B cell (primary cell): ENCODE measurements at places on chromosomes 16 and 17. TPM values are rescaled to one million over a fixed set of nuclear protein-coding genes. Genes with fewer than 3 reads are reported as not detected.

GRCh38 chr16:67966549-67967182 lies 1.8 kb downstream of the SLC12A4 start:
- no peak for DNase-seq

- no peak for DNase-seq
Observed at GRCh38 chr16:50479771-50480170, 68.4 kb upstream of the NKD1 start.

GRCh38 chr16:79876332-79876730 lies 275.8 kb upstream of the MAF start:
- DNase-seq: no peak

GRCh38 chr16:70454222-70455034 lies at the start of gene FCSK:
FCSK (plus strand) TSS chr16:70454595; CDS start chr16:70463191, 8,596 bp downstream.
- DNase-seq: peak; percentile 91

GRCh38 chr16:2953706-2954627 lies 10.1 kb upstream of the KREMEN2 start:
- peak; percentile 49 for DNase-seq

GRCh38 chr17:82979718-82980117 lies 99.7 kb upstream of the METRNL start:
- no peak for DNase-seq

DNA sequence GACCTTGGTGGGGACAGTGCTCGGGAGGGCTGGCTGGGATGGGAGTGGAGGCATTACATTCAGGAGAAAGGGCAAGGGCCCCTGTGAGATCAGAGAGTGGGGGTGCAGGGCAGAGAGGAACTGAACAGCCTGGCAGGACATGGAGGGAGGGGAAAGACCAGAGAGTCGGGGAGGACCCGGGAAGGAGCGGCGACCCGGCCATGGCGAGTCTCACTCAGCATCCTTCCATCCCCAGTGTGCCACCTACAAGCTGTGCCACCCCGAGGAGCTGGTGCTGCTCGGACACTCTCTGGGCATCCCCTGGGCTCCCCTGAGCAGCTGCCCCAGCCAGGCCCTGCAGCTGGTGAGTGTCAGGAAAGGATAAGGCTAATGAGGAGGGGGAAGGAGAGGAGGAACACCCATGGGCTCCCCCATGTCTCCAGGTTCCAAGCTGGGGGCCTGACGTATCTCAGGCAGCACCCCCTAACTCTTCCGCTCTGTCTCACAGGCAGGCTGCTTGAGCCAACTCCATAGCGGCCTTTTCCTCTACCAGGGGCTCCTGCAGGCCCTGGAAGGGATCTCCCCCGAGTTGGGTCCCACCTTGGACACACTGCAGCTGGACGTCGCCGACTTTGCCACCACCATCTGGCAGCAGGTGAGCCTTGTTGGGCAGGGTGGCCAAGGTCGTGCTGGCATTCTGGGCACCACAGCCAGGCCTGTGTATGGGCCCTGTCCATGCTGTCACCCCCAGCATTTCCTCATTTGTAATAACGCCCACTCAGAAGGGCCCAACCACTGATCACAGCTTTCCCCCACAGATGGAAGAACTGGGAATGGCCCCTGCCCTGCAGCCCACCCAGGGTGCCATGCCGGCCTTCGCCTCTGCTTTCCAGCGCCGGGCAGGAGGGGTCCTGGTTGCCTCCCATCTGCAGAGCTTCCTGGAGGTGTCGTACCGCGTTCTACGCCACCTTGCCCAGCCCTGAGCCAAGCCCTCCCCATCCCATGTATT lies 1.1 kb downstream of the CSF3 start:
- DNase-seq: no peak

DNA sequence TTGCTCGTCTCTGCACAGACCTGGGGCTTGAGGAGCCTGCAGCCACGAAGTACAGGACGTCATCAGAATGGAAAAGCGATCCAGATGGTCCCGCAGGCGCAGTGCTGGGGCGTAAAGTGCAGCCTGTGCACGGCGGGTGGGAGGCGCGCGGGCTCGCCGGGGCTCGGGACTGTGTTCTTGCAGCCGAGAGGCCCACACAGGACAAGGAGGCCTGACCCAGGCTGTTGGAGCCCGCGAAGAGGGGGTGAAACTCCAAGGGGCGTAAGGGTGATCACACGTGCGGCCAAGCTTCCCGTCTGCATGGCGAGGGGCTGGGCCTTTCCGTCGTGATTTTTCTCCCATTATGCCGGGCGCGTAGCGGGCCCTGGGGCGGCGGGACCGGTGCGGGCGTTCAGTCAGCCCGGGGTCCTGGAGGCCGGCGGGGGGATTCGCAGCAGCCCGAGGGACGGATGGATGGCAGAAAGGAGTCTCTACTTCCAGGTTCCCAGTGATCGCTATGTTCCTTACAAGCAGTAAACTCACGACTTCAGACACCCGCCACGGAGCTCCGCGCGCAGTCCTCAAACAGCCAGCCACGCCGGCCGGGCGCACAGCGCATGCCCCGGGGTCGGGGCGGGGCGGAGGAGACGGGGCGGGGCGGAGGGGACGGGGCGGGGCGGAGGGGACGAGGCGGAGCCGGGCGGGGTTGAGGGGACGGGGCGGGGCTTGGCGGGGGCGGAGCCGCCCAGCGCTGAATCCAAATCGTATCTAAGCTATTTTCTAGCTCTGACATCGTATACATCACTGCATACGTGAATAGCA lies 141.0 kb upstream of the KCNJ18 start:
- DNase-seq: peak; percentile 83

DNA sequence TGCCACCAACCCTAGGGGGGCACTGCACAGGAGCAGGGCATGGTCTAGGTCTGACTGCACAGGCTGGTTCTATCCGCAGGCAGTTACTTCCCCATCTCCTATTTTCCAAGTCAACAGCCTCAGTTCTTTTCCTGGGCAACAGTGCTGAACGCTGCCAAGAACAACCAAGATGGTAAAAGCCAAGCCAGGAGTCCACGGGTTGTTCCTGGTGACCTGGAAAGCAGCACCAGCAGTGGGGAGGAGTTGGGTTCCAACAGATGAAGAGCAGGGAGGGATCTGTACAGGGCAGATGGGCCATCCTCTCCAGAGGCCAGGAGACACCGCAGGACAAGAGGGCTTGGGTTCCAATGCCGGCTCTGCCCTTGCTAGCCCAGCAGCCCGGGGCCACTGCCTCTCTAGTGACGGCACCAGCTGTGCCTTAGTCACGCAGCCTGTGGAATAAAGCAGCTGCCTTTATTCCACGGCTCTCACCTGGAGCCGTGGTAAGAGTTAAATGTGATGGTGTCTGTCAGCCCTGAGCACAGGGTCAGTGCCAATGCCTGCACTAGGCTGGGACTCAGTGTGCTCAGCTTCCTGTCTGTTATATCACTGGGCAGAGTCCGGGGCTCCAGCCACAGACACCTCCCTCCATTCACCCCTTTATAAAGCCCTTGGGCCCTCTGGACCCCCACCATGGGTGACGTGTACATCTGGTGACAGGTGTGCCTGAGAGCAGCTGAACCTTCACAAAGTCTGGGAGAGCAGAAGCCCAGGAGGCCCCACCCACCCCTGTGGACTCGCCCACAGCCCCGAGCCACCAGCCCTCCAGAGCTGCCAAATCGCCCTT lies 44.9 kb downstream of the MARF1 start:
- DNase-seq: no peak

GRCh38 chr17:19295473-19296135 lies 58.4 kb downstream of the EPN2 start:
- no peak for DNase-seq

DNA sequence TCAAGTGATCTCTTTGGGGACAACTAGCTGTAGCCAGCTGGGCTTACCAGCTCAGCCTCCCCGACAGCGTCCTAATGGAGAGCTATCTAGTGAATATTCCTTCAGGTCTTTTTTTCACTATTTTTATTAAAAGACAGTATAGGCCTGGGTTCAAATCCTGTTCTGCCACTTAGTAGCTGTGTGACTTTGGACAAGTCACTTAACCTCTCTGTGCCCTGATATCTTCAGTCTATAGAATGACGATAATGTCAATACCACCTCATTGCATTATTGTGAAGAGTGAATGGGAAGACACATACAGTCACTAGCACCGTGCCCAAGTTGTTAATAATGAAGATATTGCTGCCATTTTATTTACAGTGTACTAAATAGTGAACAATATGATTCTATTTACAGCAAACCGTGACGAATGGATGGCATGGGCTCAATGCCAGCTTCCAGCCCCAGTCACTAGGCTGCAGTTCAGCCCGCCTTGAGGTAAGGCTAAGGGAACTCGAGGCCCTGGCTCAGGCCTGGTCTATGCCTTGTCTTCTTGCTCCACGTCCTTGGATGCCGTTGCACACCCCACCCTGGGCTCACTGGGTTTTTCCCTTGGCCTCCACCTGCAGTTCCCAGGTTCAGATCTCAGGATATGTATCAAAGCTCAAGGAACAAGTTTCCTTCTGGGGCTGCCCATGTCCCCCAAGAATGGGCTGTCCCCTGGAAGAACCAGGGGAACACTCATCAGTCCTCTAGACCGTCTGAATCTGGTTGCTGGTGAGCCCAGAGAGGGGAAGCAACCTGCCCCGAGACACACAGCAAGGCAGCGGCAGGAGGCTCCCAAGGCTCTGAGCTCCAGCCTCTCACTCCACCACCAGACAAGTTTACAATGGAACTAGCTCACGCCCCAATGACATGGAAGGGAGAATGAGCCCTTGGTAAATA lies 95.4 kb upstream of the TNRC6C start:
- DNase-seq: no peak

- DNase-seq: no peak
Observed at GRCh38 chr17:28327031-28327607, 8.1 kb downstream of the TMEM97 start.

- DNase-seq: no peak
Observed at GRCh38 chr17:28702026-28702751, 9.5 kb downstream of the PROCA1 start.

DNA sequence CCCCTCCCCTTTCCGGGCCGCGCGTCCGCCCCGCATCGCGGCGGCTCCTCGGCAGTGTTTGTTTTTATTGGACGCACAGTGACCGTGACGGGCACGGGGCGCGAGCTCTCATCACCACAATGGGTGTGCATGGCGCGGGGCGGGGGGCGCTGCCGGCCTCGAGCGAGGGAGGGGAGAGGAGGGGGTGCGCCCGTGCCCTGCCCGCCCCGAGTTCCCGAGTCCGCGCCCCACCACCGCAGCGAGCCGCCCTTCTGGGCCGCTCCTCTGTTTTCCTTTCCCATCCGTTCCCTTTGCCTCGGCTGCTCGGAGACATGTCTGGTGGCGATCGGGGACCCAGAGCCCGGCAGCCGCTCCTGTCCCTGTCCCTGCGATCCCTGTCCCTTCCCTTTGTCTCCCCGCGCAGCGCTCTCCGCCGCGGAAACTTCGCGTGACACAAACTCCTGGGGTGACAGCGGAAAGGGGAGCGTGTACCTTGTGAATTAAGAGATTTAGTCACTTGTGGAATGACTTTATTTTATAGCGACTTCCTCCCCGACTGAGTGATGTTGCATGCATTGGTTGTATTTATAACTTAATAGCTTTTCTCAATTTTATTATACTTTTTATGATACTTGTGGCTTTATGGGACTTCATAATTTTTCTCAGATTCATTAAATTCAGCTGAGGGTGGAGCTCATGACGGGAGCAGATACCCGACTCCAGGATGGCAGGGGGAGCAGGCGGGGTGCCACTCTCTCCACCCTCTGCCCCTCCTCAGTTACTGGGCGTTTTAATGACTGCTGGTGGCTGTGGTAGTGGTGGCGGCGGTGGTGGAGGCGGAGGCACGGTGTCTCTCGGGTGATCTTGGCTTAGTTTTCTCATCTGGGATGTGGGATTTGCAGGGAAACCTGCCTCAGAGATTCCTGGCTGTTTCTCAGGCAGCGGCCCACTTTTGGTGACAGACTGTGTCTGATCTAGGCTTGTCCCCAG lies 40.8 kb downstream of the MRM1 start:
- no peak for DNase-seq

GRCh38 chr17:61411261-61412142 lies 11.9 kb downstream of the TBX2 start:
- DNase-seq: peak; percentile 69

DNA sequence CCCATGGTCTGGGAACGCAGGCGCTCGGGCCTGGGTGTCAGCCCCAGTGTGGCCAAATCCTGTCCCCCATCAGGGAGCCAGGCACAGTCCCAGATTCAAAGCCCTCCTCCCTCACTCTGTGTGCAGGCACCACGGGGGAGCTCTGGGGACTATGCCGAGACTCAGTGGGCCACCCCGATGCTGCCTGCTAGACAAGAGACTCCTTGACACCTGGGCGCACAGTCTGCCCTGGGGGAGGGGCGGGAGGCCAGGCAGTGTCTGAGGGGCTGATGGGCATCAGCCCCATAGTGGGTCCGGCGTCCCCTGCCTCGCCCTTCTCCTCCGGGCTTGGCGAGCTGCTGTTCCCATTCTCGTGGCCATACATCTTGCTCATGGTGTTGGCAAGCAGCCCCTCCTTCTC lies 8.5 kb upstream of the CD79B start:
- DNase-seq: no peak

GRCh38 chr16:30948667-30949649 lies at the start of gene ORAI3:
ORAI3 (plus strand) TSS chr16:30949068; CDS start chr16:30949290, 222 bp downstream.
- DNase-seq: peak; percentile 85

DNA sequence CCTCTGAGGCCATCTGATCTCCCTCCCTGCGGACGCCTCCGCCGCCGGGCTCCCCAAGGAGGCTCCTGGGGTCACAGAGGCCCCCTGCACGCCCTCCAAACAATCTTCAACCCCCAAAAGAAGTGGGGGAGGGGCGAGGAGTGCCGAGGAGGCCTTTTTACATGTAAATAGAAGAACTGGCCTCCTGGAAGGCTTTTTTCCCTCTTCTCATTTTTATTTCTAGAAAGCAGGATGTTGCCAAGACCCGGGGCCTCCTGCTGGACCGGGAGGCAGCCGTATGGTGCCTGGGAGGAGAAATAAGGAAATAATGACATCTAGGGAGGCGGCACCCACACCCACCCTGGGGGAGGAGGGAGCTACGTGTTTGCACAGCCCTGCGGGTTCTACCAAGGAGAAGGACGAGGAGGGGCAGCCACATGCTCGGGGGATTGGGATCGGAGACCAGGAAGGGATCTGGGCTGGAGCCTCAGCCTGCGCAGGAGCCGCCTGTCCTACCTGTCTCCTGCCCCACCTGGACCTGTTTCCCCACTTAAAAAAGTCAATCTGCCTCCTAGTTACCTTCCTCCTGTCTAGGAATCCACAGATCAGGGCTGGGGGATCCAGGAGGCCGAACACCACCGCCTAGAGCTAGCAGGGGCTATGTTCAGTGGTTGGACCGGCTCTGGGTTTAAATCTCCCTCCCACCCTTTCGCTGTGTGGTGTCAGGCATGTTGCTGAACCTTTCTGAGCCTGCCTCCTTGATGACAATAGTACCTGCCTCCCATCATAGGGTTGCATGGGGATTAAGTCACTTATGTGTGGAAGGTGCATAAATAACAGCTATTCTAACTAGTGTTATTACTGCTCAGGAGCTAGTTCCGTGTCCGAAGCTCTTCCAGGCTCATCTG lies 175.7 kb upstream of the GSE1 start:
- no peak for DNase-seq

- no peak for DNase-seq
Observed at GRCh38 chr17:14058051-14058450, 11.3 kb upstream of the COX10 start.

The ERN2 gene
- total RNA-seq: not detected in 2 replicates

The MSLN gene
- total RNA-seq: not detected in 2 replicates

The TAT gene
- not detected in 2 replicates for total RNA-seq

The TP53 gene
- total RNA-seq: 89.9 and 101 TPM in 2 replicates

The NPIPB6 gene
- 5.8 and 6.2 TPM in 2 replicates for total RNA-seq

The ADCY7 gene
- total RNA-seq: 205 and 207 TPM in 2 replicates
